CD4-positive, alpha-beta T cell treated with Interleukin-17A for 4 hours (primary cell): ENCODE measurements at places on chromosomes 7 and 10.

GRCh38 chr7:88205179-88205578 is 14.7 kb downstream of the SRI start:
- DNase-seq: no peak

- no peak for DNase-seq
These were observed 158.9 kb downstream of the RTKN2 start for GRCh38 chr10:62109587-62110293.

DNA sequence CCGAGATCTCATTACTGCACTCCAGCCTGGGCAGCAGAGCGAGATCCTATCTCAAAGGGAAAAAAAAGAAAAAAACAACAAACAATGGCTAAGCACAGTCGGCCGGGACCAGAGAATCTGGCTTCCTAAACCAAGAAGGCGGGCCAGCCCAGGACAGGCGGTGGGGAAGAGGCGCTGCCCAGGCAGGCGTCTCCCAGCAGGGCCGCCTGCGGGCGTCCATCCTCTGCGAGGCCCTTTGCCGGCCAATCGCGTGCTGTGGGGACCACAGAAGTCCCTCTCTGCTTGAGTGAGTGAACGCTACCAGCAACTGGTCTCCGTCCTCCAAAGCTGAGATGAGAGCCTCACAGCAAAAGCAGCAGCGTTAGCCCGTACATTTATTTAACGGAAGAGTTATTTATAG is 14.7 kb upstream of the BMS1 start:
- DNase-seq: no peak

DNA sequence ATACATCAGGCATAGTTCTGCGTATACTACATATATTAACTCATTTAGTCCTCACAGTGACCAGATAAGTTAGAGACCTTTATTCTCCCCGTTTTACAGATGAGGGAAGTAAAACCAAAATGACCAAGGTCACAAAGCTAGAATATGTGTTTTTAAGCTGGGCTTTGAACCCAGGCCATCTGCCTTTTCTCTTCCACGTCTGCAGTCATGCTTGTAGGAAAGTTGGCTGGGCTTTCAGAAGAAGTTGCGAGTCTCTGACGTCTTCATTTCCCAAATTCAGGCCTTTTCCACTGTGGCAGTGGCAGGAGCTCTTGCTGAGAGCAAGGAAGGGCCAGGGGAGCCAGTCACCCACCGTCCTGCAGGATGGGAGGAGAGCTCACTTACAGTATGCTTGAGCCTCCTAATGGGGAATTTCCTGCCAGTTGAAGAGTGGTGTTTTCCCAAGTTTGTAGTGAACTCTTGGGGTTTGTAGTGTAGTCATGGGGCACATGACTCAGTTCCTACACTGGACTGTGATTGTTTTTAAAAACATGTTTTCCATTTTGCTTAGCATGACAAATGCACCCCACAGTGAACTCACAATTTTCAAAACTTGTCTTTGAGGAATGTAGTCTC is 34.2 kb downstream of the CYP17A1 start:
- no peak for DNase-seq

GRCh38 chr7:34406848-34407530 is 251.0 kb upstream of the NPSR1 start:
- DNase-seq: no peak

GRCh38 chr7:29248713-29249382 is 54.3 kb downstream of the CHN2 start:
- no peak for DNase-seq

- DNase-seq: no peak
These were observed 80.3 kb upstream of the GNAI1 start for GRCh38 chr7:80054356-80054755.

DNA sequence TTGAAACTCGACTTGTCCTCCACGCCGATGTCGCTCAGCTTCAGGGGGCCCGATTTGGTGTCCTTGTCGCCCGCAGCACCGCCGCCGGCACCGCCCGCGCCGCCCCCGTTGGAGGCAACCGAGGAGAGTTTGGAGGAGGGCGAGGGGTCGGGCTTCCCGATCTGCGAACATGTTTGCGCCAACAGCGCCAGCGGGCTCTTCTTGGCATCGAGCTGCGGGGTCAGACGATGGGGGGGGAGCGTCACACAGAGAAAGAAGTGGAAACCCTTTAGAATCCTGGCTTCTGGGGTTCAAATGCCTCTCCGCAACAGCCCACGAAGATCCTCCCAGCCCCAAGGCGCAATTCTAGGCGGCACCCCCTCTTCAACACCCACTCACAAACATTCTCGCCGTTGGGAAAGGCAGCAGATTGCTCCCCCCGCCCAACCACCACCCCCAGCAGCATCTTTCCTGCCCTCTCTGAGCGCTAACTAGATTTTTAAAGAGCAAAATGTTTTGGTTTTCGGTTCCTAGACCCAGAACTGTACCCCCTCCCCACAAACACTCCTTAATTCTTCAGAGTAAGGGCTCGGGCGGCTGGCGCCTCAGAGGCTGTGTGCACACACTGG is 1.3 kb downstream of the ZNF503 start:
- DNase-seq: no peak

- DNase-seq: no peak
These were observed 435.2 kb upstream of the ETV1 start for GRCh38 chr7:14424675-14425074.

DNA sequence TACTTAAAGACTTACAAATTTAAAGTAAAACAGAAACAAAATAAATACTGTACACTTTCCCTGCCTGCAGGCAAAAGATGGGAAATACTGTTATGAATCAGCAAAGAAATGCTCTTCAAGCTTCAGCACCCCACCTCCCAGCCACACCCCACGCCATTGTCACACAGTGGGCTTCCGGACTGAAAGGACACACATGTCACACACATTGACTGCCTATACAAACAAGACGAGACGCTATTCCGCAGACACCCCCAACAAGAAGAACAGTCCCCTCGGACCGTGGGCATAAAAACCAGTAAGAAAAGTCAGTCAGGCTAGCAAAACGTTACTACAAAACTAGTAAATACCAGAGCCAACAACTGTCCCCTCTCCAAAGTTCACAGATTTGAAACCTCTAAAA is 22.2 kb upstream of the PARP12 start:
- peak; percentile 44 for DNase-seq

DNA sequence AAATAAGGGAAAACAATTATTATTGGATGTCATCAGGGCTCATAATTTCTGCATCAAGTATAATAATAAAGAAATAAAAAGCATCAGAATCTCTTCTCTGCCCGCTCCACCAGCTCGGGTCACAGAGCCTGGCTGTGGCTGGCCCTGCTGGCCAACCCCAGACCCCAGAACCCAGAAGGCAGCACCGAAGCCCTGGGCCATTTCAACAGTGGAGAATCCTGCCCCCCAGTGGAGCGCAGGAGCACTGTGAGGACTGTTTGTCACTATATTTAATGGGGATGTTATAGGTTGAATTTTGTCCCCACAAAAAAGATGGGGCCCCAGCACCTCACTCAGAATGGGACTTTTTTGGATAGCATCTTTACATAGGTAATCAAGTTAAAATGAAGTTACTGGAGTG is 27.3 kb downstream of the DENND11 start:
- DNase-seq: no peak

GRCh38 chr10:85600026-85600743 is 766.4 kb downstream of the GRID1 start:
- no peak for DNase-seq

GRCh38 chr10:78634835-78635234 is 433.9 kb upstream of the ZMIZ1 start:
- no peak for DNase-seq

DNA sequence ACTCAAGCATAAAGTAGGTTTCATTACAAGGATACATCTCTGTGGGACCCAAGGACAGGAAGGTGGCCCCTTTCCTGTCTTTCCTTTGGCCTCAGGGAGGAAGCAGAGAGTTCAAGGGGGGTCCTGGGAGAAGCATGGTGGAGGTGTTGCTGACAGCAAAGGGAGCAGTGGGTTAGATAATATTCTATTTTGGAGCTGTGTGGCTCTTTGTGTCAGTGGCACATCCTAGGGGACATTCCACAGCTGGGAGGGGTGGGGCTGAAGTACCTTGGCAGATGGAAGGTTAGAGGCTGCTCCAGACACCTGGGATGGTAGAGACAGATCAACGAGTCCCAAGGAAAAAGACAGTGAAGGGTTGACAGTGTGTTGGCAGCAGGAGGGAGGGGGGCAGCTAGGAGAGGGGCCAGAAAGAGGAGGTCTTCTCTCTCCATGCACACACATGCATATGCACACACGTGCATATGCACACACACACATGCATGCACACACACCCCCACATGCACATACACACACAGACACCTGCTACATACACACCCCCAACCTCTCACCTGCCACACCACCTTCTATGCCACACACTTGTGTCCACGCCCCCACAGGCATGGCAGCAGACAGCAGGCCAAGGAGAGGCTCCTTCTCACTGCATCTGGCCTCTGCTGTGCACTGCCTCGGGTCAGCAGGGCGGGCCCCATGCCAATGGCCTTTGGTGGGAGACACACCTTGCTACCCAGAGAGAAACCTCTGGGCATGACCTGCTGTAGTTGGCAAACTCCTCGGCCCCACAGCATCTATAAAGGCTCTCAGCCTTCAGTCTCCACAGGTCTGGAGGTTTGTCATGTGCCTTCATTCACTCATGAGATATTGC is 5.6 kb upstream of the POLD2 start:
- DNase-seq: no peak
